ENCODE measurements at places on chromosomes 16 and 17. TPM values are rescaled to one million over a fixed set of nuclear protein-coding genes. Genes with fewer than 3 reads are reported as not detected.

EFNB3 gene
- 1.6 TPM for total RNA-seq

CLEC19A gene
- total RNA-seq, result not detected

TNFRSF13B gene
- total RNA-seq, result not detected

ANKFN1 gene
- not detected for total RNA-seq

PPL gene
- total RNA-seq, result 7.2 TPM

LPO gene
- total RNA-seq, result not detected
